Fibroblast of skin of right quadriceps (primary cell): ENCODE measurements at places on chromosomes 11 and 22.

DNA sequence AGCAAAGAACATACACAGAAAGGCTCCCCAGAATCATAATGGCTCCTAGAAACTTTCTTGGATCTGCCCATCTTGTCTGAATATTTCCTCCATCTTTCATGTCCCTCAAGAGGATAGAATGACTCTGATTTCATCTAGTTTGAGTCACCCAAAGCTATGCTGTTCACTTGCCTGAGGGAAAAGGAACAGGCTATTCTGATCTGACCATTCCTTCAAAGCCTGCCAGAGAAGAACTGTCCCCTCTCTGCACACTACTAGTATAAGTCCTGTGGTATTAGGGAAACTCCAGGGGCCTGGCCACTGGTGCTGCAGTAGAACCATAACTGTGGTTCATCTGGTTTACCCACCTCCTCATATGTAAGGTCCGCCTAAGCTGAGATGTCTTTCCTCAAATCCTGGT, 2.4 kb upstream of the PATE1 start:
- DNase-seq, result no peak

GRCh38 chr11:17184882-17185587, 22.8 kb downstream of the PIK3C2A start:
- DNase-seq, result no peak

GRCh38 chr11:71481101-71481960, 28.3 kb downstream of the NADSYN1 start:
- no peak for DNase-seq

GRCh38 chr11:117705866-117706265, 91.2 kb downstream of the DSCAML1 start:
- DNase-seq, result no peak

GRCh38 chr11:128947773-128948172, 5.1 kb upstream of the TP53AIP1 start:
- DNase-seq, result no peak

DNA sequence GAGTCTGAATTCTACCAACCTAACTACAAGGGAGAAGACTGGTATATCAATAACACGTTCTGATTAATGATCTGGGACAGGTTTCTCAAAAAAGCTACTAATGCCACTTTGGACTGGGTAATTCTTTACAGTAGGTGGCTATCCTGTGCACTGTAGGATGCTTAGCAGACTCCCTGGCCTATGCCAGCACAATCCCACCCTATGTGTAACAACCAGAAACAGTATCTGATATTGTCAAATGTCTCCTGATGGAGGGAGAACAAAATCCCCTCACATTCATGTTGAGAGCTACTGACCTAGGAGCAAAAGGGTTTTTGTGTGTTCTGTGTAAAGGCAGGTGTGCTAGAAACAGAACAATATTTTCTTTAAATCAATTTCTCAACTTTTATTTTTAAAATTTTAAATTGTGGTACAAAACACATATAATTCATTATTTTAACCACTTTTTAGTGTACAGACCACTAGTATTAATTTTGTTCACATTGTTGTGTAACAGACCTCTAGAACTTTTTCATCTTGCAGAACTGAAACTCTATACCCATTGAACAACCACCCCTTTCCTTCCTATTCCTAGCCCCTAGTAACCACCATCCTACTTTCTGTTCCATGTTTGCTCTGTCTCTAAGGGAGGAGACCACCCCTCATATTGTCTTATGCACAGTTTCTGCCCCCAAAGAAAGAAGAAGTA, 2.1 kb upstream of the MS4A6A start:
- no peak for DNase-seq

- DNase-seq, result peak; percentile 54
Observed at GRCh38 chr11:72439455-72439854, 5.1 kb upstream of the CLPB start.

DNA sequence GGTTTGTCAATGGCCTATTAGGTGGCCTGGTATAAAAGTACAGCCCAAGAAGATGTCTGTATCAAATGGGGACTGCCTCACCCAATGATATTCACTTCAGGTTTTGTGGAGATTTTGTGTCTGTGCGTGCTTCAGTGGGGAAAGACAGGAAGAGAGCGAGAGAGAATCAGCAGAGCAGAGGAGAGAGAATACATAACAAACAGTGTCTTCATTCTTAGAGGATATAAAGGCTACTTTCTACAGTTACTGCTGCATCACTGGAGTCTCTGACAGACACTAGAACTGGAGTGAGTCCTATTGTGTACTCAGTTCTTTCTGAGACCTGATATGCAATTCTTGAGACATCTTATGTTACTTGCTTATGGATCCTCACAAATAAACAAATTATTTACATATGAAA, 115.0 kb downstream of the CASP12 start:
- DNase-seq, result no peak

GRCh38 chr22:34914846-34915245, 151.1 kb upstream of the ISX start:
- DNase-seq, result peak; percentile 55

DNA sequence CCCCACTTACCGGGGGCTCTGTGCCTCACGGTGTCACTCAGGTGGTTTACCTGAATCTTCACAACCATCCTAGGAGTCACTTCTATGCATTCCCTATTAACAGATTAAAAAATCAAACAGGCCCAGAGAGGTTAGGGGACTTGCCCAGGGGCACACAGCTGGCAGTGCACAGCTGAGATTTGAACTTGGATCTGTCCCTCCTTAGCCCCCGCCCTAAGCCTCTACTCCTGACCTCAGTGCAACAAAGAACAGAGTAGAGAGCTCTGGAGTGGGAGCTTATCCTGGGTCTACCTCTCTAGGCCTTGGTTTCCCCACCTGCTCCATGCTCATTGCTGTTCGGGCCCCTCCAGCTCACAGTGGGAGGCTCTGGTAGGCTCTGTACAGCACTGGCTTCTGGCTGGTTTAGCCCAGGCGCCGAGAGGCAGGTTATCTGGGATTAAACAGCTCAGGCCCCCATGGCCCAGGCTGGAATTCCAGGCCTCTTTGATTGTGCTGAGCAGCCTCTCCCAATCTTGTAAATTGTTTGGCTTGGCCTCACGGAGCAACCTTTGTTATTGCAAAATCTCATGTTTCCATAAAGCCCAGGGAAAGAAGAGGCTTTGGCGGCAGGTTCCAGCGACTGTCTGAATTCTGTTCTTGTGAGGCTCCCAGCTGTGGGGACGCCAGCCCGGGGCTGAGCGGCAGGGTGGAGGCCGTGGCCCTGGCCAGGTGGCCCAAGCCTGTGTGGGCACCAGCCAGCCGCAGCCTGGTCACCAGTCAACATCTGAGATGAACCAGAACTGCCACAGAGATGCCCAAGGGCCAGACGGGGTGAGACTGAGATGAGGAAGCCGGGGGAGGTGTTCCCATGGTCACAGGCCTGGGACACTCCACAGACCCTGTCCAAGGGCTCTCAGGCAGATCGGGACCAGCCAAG, 28.9 kb upstream of the SHISAL1 start:
- no peak for DNase-seq

- DNase-seq, result no peak
Observed at GRCh38 chr22:42976217-42976933, 38.6 kb downstream of the PACSIN2 start.

DNA sequence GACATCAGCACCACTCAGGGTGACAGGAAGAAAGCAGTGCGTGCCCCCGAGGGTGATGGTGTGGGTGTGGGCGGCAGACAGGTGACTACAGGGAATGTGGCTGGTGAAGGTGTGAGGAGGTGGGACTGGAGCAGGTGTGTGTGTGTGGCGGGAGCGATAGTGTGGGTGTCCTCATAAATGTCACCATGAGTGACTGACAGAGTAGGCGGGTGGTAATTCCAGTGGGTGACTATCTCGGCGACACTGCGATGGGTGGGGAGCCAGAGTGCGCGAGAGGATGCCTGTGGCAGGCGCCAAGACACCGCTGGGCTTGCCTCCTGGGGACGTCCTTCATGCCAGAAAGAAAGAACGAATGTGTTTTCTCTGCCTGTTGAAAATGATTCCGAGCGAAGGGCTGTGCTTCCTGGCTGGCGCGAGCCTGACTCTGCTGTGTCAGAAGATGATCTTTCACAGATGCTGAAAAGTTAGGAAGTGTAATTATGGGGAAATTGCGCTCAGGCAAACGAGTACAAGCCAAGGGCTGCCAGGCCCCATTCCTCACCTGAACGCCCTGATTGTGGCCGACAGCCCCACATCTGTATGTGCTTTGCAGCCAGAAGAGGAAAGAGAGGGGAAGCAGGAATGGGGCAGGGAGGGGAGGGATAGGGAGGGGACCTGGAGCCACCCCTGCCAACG, 98.8 kb upstream of the CD82 start:
- no peak for DNase-seq

GRCh38 chr11:35139722-35140282, 831 bp downstream of the CD44 start:
- no peak for DNase-seq

DNA sequence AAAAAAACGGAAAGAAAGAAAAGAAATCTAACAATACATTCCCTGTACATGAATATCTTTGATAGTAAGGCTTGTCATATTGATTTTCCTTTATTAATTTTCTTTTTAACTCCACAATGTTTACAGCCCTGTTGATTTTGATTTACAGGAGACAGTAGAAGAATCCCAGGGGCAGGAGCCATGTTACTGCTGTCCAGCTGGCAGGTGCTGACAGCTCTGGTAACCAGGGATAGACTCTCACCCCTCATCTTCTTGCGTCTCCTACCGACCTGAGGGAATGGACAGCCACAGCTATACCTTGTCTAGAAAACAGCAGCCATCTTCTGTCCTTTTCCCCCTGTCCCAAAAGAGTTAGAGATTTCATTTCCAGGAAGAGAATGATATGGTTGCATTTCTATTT, 37.4 kb downstream of the PRDM10 start:
- no peak for DNase-seq

DNA sequence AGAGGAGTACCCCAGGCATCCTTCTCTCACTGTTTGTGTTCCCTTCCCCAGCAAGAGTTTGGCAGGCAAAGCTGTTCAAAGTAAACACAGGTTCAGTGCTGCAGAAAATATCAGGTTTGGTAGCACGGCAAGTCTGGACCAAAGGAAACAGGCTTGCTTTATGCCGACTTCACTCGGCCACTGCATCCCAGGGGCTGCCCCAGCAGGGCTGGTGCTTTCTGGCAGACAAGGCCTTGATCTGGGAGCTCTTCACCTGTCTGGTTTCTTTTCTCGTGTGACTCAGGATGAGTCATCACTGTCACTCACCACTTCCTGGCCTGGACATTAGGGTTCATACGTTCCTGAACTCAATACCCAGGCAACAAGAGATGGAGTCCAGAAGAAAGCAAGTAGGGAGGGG, 52.6 kb upstream of the NAV2 start:
- peak; percentile 53 for DNase-seq

- no peak for DNase-seq
Observed at GRCh38 chr11:35045236-35045820, 93.6 kb upstream of the CD44 start.

DNA sequence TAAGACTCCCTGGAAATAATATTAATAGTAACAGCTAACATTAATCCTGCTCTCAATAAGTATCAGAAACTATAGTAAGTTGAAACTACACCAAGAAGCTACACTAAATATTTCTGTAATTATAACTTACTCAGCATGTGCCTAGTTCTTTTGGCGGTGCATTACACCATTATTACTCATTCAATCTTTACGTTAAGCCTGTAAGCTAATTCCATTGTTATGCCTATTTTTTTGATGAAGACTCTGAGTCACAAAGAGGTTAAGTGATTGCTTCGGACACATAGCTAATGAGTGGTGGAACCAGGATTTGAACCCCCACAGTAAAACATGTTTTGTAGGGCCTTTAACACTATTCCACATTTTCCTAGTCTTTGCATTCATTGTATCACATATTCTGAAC, 111.6 kb downstream of the RASSF10 start:
- DNase-seq, result peak; percentile 92

DNA sequence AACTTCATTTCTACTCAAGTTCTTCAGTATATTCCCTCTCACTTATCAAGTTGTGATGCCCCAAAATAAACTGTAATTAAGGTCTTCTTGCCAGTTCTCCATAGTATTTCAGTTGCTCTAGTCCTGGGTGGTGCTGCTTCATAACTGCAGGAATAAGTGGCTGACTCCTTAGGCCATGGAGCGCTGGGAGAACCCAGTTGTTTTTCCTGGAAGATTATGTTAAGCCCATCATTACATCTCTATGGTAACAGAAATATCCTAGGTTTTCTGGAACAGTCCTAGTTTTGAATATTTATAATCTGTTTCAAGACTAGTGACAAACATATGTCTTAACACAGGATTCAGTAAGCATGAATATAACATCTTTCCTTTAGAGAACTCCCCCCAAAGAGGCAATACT, 7.6 kb downstream of the SYTL2 start:
- DNase-seq, result no peak

DNA sequence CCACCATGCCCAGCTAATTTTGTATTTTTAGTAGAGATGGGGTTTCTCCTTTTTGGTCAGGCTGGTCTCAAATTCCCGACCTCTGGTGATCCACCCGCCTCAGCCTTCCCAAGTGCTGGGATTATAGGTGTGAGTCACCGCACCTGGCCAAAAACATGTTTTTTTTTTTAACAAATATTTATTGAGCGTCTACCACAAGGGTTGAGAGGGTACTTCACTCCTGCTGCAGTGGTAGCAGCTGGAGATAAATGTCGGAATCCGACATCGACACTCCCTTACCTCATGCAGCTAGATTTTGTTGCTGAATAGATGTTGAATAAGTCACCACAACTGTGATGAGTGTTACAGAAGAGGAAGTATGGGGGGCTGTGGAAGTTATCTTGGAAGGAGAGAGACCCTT, 971 bp downstream of the DNAJB13 start:
- no peak for DNase-seq

DNA sequence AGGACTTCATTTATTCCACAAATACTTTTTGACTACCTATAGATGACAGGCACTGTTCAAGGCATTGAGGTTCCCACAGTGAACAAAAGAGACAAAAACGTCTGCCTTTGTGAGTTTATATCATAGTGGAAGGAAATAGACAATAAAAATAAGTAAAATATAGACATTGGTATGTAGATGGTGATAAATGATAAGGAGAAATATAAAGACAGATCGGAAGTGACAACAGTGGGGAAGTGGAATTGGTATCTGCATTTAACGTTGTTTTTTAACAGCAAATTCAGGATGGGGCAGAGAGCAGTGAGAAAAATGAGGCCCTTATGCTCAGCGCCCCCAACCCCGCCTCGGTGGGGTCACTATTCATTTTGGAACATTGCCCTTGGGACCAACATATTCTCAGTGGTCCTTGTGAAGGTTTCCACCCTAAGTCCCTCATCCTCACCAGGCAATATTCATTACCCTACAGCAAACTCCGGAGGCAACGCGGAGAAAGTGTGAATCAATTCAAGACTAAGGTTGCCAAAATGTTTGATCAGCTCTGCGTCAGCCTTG, 627 bp upstream of the PEX26 start:
- DNase-seq, result no peak

GRCh38 chr11:33887886-33888285, 4.0 kb downstream of the LMO2 start:
- DNase-seq, result no peak

DNA sequence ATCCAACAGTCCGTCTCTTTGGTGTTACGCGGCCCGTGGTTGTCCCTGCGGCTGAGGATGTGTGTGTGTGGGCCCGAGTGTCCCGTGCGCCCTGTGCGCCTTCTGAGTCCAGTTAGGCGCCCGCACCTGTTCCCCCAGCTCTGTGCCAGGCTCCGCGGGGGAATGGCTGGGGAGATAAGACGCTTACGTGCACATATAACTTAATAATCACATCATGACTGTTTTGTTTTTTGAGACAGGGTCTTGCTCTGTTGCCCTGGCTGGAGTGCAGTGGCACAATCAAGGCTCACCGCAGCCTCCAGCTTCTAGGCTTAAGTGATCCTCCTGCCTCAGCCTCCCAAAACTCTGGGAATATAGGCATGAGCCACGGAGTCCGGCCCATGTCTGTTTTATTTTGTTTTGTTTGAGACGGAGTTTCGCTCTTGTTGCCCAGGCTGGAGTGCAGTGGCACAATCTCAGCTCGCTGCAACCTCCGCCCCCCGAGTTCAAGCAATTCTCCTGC, 817 bp downstream of the ARL2 start:
- no peak for DNase-seq
